Esophagus squamous epithelium (tissue), 5 donors: ENCODE measurements at places on chromosomes 13 and 19. TPM values are rescaled to one million over a fixed set of nuclear protein-coding genes. Genes with fewer than 3 reads are reported as not detected.

Gene ADAMTSL5
- 18.1 TPM for total RNA-seq

Gene ZNF132
- 2.0 TPM for total RNA-seq

Gene SERTAD1
- 10.2 TPM for total RNA-seq

Gene EFNB2
- 29.1 TPM for total RNA-seq

Gene PLEKHG2
- 8.5 TPM for total RNA-seq

Gene ZNF285
- total RNA-seq = 0.18 TPM

Gene YJEFN3
- total RNA-seq = 0.57 TPM

Gene ZNF865
- 2.7 TPM for total RNA-seq

Gene ZNF235
- total RNA-seq = 1.8 TPM

Gene PABPC3
- 0.12 TPM for total RNA-seq

Gene UNC13A
- not detected for total RNA-seq

Gene ZNF726
- total RNA-seq = 3.4 TPM

Gene RXFP2
- not detected for total RNA-seq

Gene OR7D2
- not detected for total RNA-seq

Gene CERS1
- 0.76 TPM for total RNA-seq

Gene ZNF625
- total RNA-seq = 6.7 TPM

Gene KLK14
- not detected for total RNA-seq

Gene CGB8
- total RNA-seq = not detected

Gene FBXO46
- total RNA-seq = 37.2 TPM

Gene C13orf46
- not detected for total RNA-seq

Gene PDE4A
- 1.7 TPM for total RNA-seq

Gene GAPDHS
- total RNA-seq = not detected

Gene SPC24
- total RNA-seq = 2.9 TPM

Gene KRTDAP
- total RNA-seq = 136 TPM

Gene SEMA6B
- 2.7 TPM for total RNA-seq

Gene RYR1
- total RNA-seq = 11.2 TPM

Gene EFNA2
- not detected for total RNA-seq

Gene C2CD4C
- total RNA-seq = 0.15 TPM

Gene B3GNT8
- total RNA-seq = 84.4 TPM

Gene PCDH9
- 1.9 TPM for total RNA-seq

Gene PHLDB3
- 45.3 TPM for total RNA-seq

Gene POU2F2
- total RNA-seq = 0.18 TPM

Gene SYT3
- 0.53 TPM for total RNA-seq

Gene BSG
- total RNA-seq = 234 TPM

Gene FAM32A
- total RNA-seq = 76.5 TPM

Gene VSIG10L
- 46.0 TPM for total RNA-seq

Gene LGI4
- total RNA-seq = 1.3 TPM

Gene NLRP5
- not detected for total RNA-seq

Gene FGF22
- total RNA-seq = 1.6 TPM

Gene KISS1R
- total RNA-seq = not detected

Gene NEK5
- total RNA-seq = not detected

Gene PRDX2
- 211 TPM for total RNA-seq

Gene KLC3
- 17.3 TPM for total RNA-seq

Gene VSTM2B
- total RNA-seq = not detected

Gene RNF113B
- total RNA-seq = not detected

Gene ACER1
- total RNA-seq = 1.1 TPM

Gene DAPK3
- total RNA-seq = 60.4 TPM

Gene FFAR1
- total RNA-seq = not detected

Gene ERFL
- not detected for total RNA-seq

Gene RGCC
- total RNA-seq = 39.7 TPM

Gene ZNF471
- total RNA-seq = 2.1 TPM

Gene WASF3
- 1.4 TPM for total RNA-seq

Gene PSG2
- not detected for total RNA-seq

Gene KCNJ14
- 0.57 TPM for total RNA-seq

Gene LRRC25
- total RNA-seq = 0.68 TPM

Gene UPK1A
- total RNA-seq = not detected

Gene PGLYRP2
- not detected for total RNA-seq

Gene MOB3A
- 22.9 TPM for total RNA-seq

Gene GRK1
- total RNA-seq = not detected
